ENCODE measurements at places on chromosomes 5 and 9.
A peak's percentile ranks its signal among the peaks of the same experiment; 100 is the strongest.

DNA sequence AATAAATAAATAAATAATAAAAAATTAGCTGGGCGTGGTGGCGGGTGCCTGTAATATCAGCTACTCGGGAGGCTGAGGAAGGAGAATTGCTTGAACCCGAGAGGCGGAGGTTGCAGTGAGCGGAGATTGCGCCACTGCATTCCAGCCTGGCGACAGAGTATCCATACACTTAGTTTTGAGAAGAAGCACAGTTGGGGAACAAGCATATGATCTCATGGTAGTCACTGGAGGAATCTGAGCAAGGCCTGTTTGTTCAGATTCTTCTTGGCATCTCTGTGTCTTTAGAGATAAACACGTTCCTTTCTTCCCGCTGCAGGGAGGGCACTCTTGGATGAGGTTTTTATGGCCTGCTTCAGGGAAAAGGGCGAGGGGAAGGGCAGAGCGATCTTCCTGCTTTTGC is 15.6 kb upstream of the DENND1A start:
- no peak for DNase-seq

DNA sequence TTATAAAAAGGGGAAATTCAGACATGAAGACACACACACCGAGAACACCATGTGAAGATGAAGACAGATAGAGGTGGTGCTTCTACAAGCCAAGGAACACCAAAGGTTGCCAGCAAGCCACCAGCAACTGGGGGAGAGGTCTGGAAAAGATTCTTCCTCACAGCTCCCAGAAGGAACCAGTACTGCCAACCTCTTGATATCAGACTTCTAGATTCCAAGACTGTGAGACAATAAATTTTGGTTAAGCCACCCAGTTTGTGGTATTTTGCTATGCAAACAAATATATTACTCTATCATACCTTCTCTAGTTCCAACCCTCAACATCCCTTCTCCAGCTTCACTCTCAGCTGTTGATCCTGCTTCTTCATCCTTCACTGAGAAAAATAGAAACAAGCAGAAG is 451.1 kb downstream of the EBF1 start:
- DNase-seq, result no peak

DNA sequence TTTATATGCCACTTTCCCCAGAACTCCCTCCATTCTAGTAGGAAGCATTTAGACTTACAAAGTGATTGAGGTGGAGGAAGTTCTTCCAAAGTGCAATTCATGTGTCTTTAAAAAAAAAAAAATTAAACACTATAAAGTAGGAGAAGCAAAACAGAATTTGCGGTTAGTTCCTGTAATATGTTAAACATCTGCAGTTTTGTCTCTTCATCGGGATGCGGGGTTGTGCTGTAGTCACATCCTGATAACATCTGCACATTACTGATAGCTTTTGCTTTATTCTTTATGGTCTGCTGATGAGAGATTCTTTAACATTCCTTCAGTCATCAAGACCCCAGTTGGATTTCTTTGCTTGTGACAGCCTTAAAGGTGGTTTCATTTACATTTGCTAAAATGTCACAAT is 694.3 kb downstream of the NR2F1-AS1 start:
- DNase-seq, result no peak

DNA sequence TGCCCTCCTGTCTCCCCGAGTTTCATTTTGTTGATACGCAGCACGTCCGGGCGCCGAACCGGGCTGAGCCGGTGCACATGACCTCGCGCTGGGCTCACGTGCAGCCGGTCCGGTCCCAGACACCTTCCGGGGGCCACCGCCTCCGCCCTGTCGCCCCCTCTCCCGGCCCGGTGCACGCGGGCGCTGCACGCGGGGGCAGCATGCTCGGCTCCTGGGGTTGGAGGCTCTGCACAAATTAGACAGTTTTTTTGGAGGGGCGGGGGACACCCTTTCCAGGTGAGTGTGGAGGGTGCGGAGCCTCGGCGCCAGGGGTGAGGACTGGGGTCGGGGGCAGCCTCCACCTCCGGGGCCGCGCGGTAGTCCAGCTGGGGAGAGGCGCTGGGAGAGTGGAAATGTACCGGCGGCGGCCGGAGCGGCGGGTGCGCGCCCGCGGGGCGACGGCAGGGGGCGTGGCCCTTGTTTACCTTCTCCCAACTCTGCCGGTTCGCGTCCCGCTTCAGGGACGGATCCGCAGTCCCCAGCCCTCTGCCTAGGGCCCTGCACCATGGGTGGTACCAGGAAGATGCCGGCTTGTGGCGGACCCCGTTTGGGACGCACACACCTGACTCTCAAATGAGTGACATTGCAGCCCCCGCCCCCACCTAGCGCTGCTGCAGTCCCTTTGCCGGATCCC is 1.1 kb downstream of the JADE2 start:
- peak; percentile 82 for DNase-seq

DNA sequence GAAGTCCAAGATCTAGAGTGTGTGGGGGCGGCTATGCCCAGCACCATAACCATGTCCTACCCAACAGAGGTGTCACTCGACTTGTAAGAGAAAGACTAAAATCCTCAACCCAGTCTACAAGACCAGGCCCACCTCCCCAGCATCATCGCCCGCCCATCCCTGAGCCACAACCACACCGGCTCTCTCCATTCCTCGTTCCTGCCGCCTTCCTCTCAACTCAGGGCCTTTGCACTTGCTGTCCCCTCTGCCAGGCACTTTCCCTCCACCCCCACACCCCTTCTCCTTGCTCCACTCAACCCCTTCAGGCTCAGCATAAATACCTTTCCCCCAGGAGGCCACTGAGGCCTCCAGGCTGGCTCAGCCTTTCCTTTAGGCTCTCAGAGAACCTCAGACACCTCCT is 69.3 kb downstream of the PAX5 start:
- no peak for DNase-seq

DNA sequence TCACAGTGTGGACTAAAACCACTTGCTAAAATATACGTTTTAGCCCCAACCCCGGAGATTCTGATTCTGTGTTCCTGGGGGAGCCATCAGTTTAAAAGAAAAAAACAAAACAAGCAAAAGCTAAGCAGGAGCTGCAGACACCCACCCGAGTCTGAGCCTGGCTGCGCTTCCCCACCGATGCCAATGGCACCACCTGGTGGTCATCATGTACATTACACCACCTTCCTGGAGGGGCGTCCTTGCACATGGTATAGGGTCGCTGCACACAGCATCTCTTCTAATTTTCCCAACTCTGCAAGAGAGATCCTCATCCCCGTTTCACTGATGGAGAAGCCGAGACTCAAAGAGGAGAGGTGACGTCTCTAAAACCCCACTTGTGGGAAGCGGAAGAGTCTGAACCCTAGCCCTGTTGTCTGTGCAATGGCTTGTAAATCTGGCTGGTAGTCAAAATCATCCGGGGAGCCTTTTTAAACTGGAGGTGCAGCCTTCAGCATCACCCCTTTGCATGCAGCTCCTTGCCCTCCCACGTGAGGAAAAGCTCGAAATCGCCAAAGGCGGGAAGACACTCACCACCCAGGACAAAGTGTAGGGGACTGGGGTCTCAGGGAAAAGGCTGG is 23.1 kb upstream of the CNOT6 start:
- DNase-seq, result peak; percentile 56

GRCh38 chr9:31541721-31542281 is 842.6 kb upstream of the ACO1 start:
- no peak for DNase-seq

GRCh38 chr9:105062222-105062855 is 134.4 kb upstream of the ABCA1 start:
- DNase-seq, result no peak

DNA sequence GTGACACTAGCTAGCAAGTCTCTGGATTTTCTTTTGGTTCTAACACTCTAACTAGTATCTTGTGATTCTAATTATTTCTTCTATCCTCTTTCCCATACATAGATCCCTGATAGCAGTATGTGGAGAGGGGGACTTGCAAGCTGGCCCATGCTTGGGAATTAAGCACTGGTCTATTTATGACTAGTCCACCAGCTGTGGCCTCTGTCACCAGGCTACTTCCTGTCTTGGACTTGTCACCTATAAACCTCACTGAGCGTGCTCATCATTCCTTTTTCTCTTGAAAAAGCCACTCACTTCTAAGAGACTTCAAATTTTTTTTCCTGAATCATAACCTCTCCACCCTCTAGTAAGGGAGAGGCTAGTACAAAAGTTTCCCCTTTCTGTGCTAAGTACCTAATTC is 32.3 kb upstream of the MAMDC2 start:
- DNase-seq, result no peak

DNA sequence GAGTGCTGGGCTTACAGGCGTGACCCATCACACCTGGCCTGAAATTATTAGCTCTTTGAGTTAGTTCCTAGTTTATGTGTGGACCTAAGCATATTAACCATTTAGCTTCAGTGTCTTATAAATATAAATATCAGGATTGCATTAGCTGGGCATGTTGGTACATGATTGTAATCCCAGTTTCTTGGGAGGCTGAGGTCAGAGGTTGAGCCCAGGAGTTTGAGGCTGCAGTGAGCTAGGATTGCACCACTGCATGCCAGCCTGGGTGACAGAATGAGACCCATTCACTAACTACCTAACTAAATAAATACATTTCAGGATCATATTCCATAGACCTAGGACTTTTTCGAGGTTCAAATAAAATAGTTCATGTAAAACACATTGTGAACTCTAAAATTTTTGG is 129.8 kb downstream of the VPS13A start:
- no peak for DNase-seq

- no peak for DNase-seq
Measured at GRCh38 chr5:89168766-89169165, 285.8 kb upstream of the MEF2C start.

DNA sequence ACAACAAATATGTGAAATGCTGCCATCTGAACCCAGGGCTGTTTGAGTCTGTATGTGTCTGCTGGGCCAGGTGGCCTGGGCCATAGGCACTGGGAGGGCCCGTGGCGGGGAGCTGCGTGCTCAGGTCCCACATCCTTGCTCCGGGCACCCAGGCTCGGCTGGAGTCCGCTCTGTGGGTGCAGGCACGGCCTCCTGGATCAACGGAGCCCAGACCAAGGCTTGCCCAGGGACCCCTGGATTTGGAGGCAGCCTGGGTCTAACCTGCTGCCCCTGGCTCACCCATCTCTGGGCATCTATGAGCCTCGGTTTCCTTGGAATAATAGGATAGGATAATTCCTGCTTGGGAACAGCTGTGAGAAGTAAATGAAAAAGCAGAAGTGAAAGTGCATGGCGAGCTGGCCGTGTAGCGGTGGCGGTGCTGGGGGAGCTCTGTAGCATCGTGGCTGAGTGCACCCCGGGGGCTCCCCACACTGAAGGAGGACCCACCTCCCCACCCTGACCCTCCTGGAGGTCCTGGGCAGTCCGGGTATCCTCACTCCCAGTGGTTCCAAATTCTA is 1.2 kb downstream of the CDHR2 start:
- DNase-seq, result peak; percentile 58
